ENCODE measurements at places on chromosomes 7 and 10. TPM values are rescaled to one million over a fixed set of nuclear protein-coding genes. Genes with fewer than 3 reads are reported as not detected.

The ST8SIA6 gene
- 0.24 TPM for total RNA-seq

The CDHR3 gene
- 1.9 TPM for total RNA-seq

The KLF14 gene
- total RNA-seq, result not detected

The SDHAF3 gene
- total RNA-seq, result 8.0 TPM

The SHLD2 gene
- total RNA-seq, result 29.2 TPM

The IMMP2L gene
- total RNA-seq, result 6.1 TPM

The TRIL gene
- 0.92 TPM for total RNA-seq

The LIPM gene
- total RNA-seq, result not detected

The MINPP1 gene
- 19.2 TPM for total RNA-seq

The TET1 gene
- total RNA-seq, result 9.9 TPM

The LYZL1 gene
- not detected for total RNA-seq

Data from chondrocyte (in vitro differentiated cells).